ENCODE measurements at places on chromosomes 1 and 21.

DNA sequence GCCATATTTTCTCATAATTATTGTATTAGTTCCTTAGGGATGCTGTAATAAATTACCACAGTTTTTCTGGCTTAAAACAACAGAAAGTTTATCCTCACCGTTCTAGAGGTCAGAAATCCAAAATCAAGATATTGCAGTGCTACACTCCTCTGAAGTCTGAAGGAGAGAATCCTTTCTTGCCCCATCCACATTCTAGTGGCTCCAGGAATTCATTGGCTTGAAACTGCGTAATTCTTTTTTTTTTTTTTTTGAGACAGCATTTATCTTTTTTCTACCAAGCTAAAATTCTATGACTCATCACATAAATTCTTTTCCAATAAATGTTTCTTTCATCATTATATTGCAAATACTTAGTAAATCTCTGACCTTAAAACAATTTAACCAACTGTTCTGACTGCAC, 451.0 kb upstream of the RGS18 start:
- no peak for DNase-seq

DNA sequence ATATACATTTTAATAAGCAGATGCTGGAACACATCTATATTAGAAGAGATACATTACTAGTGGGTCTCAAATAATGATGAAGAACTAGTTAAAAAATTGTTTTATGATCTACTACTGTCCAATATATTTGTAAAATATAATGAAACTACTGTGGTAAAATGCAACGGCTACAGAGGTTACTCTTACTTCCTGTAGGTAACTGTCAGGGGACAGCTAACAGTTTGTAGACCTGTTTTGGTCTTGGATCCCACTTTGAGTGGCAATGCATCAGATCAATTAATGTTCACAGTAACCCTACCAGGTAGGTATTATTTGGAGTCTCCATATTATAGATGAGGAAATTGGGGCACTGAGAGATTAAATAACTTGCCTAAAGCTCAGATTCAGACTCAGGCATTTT, 26.7 kb upstream of the MYSM1 start:
- no peak for DNase-seq

- peak; percentile 83 for DNase-seq
These were observed 2.7 kb upstream of the PTPN22 start for GRCh38 chr1:113874012-113874879.

GRCh38 chr1:214636436-214636835, 33.4 kb downstream of the CENPF start:
- DNase-seq: no peak

GRCh38 chr1:236089046-236089773, 24.3 kb upstream of the NID1 start:
- peak; percentile 51 for DNase-seq

GRCh38 chr1:36367066-36367465, 18.7 kb downstream of the STK40 start:
- DNase-seq: no peak

- DNase-seq: peak; percentile 77
These were observed 85.5 kb downstream of the CLIC4 start for GRCh38 chr1:24830680-24831272.

- no peak for DNase-seq
These were observed 4.2 kb downstream of the MAN1C1 start for GRCh38 chr1:25620701-25621350.

GRCh38 chr21:38434913-38435533, 63.3 kb downstream of the ERG start:
- DNase-seq: peak; percentile 60

GRCh38 chr21:38267136-38267755, 10.5 kb downstream of the KCNJ15 start:
- DNase-seq: no peak

- no peak for DNase-seq
These were observed 4.9 kb downstream of the ACTRT2 start for GRCh38 chr1:3026124-3026523.

GRCh38 chr1:77200806-77201205, 18.4 kb downstream of the PIGK start:
- no peak for DNase-seq

- peak; percentile 53 for DNase-seq
These were observed 41.3 kb upstream of the TNFSF4 start for GRCh38 chr1:173248247-173248940.

GRCh38 chr1:185861630-185862029, 127.4 kb downstream of the HMCN1 start:
- DNase-seq: no peak

DNA sequence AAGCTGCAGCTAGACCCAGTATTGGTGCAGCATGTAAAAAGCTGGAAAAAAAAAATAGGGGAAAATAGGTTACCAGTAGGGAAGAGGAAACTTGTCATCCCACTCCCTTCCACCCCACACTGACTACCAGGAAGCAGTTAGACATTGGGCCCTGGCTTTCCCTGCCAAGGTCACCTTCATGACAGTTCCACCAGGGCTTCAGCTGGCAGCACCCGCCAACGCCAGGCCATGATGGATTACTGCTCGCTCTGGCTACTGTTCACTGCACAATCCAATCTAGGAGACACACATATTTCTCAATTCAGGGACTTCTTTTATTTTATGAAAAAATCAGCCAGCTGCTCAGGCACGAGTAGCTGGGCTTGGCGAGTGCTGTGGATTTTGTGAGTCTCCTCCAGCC, 127.7 kb downstream of the DMRTA2 start:
- DNase-seq: no peak

DNA sequence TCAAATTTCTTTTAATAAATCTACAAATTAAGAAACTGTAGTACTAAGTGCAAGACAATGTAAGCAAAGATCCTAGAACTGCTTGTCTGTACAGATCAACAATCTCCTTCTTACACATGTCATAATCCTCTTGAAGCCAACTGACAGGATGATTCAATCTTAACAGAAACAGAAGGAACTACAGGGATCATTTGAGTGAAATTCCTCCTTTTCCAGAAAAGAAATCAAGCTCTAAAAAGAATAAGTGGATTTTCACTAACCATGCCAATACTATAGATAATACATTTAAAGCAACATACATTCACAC, 53.2 kb downstream of the RAB3GAP2 start:
- DNase-seq: peak; percentile 37

DNA sequence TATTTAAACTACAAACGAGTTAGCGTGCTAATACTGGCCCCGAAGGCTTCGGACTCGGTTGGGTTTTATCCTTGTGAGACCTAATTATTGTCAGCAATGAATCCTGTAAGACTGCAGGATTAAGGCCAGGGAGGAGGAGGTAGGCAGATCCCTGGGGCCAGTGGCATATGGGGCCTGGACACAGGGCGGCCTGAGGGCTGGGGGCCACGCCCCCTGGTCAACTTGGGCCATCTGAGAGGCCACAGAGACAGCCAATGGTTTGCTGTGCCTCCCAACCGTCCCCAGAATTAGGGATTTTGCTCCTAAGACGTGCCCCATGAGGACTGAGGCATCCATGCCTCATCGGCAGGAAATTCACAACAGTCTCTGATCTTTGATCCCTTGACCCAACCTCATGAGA, 31.1 kb upstream of the DISP3 start:
- no peak for DNase-seq

DNA sequence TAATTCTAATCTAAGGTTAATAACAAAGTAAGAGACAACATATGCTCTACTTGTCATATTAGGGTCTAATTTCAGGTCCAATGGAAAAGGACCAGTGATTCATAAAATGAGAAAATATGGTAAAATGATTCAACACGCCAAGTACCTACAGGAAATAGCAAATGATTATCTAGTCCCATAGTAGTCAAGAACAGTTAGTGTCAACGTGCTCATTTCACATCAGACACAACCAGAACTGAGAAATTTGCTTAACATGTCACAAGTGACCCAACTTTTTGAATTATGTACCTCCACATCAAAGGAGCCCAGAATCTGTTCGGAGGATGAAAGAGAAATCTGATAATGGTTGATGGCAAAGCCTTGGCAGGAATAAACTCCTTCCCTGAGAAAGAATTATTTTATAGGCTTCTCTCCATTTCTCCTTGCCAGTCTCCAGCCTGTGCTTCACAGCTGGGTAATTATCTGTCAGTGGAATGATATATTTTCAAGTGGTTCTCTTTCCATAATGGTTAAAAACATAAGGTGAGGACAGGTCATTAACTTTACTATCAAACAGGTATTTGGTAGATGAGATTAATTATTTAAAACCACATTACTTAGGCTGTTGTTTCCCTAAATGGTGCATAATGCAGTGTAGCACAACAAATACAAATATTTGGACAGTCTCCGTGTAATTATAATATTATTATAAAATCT, 83.2 kb downstream of the APP start:
- DNase-seq: no peak

- peak; percentile 80 for DNase-seq
These were observed 262.1 kb upstream of the SGIP1 start for GRCh38 chr1:66271904-66272254.

DNA sequence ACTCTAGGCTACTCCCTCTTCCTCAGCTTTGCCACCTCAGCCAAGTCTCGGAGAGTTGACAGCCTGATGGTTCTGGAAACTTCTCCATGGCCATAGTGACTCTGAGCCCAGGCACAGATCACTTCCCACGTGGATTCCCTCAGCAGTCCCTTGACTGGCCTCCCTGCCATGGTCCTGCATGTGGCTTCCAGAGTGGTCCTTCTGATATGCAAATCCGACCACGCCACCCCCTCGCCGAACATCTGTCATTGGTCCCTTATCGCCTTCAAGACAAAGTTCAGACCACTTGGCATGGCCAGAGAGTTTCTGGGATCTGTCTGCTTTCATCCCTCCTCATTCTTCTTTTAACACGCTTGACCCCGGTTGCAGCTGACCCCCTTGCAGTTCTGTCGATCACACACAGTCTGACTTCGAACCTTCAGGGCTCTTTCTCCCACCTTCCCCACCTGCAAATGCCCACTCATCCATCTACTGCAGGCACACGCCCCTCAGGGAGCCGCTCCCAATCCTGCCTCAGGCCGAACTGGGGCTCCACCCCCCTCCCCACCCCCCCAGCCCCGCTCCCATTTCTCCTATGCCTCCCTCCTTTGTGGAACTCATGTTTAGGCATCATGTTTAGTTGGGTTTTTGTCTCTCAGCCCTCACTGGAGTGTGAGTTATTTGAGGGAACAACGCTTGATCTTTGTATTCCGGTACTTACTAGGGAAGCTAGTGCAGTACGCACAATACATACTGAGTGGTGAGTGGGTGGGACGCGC, 29.0 kb downstream of the KIAA1614 start:
- no peak for DNase-seq

DNA sequence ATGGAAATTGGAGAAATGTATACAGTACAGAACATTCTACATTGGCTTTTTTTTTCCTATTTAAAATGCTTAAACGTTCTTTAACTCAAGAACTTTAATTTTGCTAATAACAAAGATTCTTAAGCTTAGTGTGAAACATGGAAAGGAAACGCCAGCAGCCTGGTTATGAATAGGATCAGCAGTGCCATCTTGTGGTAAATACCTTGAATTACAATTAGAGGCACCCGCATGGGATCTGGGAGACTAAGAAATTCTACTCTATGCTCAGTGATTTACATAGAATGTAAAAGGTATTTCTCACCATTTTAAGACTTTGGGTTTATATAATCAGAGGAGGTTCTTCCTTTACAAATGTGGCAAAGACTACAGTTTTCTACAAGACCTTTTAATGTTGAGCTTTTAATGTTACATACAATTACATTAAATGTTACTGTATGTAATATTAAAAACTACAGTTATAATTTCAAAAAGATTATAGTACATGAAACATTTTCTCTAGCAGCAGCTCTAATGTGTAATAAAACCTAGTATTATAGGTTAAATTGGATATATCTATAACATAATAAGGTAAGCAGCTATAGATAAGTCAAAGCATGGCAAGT, 32.1 kb upstream of the APOBEC4 start:
- DNase-seq: peak; percentile 62

DNA sequence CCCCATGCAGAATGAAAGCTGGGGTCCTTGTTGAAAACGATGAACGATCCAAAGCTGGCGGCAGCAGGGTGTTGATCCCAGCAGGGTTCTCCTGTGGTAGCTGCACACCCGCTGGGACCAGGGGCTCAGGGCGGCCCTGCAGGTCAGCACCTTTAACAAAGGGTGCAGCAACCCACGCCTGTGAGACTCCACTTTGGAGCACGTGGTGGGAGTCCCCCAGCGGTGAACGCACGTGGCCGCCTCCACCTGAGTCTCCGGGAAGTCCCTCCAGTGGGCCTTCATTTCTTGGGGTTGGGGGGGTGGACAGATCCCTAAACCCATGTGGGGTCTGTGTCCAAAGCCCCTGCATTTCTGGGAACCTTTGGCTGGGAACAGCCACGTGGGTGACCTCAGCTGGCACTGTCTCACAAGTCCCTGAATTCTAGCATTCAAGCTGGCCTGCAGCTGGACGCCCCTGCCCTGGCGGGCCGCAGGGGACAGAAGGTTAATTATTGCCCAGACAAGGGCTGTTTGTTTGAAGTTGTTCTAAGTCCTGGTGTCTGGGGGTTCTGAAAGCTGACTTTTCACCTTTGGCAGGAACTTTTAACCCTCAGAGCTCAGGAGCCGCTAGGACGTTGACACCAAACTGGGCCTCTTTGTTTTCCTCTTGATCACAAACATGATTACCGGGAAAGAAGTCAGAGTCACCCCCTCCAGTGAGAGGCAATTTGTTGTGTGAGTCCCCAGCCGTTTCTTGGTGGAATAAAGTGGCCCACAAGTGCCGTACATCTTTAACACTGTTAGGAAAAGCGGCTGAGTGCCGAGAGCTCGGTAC, 64.5 kb downstream of the COL18A1 start:
- DNase-seq: no peak

DNA sequence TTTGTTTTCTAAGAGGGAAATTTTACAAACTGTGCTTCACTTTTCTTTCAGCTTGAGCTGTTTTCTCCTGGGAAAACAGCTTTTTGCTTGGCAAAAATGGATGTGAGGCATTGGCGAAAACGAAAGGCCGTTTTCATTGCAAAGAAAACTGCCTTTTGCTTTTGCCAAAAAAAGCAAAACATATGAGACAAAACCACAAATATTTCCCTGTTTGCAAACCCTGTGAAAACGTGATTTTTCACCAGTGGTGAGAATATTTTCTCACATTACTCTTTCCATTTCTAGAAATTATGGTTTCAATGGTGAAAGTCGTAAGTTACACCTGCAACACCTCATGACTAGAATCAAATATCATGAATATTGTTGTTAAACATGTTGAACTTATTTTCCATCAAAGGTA, 74.0 kb upstream of the ZBTB18 start:
- no peak for DNase-seq

All from epithelial cell of esophagus (primary cell).